ENCODE measurements at places on chromosomes 1 and 21. TPM values are rescaled to one million over a fixed set of nuclear protein-coding genes. Genes with fewer than 3 reads are reported as not detected.

BARHL2 gene
- not detected for total RNA-seq

COL11A1 gene
- total RNA-seq: not detected

CELA3A gene
- total RNA-seq: not detected

- no peak for DNase-seq
These were observed 548.6 kb downstream of the LTN1 start for GRCh38 chr21:28444111-28444510.

DNA sequence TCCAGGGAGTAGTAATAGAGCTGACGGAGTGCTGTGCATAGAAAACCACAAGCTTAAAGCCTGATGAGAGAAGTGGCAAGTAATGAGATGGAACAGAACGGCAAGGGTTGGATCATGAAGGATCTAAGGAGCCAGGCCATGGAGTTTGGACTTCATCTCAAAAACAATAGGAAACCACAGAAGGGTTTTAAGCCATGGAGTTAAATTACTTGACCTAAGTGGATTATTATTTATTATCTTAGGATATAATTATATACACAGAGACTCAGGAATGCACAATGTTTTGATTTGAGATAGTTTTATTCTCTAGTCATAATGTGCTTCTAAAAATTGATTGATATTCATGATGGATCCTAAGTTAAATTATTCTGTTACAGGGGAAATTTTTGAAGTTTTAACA, 242.4 kb downstream of the PLPP3 start:
- DNase-seq: no peak

DNA sequence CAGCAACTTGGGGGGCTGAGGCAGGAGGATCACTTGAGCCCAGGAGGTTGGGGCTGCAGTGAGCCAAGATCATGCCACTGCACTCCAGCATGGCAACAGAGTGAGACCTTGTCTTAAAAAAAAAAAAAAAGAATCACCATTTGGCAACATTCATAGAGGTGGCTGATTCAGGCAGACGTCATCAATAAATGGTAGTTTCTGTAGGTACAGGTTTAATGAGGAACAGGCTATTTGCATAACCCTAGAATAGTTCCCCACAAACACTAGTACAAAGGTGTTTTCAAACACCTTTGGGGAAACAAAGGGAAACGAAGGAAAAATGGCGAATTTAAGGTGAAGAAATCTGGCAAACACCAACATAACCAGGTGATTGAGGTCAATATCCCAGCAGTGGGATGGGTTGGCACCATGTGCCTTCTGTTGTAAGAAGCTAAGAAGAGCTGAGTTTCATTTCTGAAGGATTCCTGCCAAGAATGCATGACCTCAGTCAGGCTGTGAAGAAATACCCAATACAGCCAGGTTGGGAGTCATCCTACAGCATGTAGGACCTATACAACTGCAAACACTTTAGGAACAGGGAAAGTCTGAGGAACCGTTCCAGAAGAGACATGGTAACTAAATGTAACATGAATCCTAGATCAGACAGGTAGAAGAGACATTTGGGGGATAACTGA, 5.6 kb downstream of the LPAR3 start:
- DNase-seq: no peak
